Stimulated activated CD4-positive, alpha-beta T cell treated with anti-CD3 and anti-CD28 coated beads, TNF-alpha, amount 100 ng/mL, for 4 hours (primary cell): ENCODE measurements at places on chromosomes 2 and 18.

DNA sequence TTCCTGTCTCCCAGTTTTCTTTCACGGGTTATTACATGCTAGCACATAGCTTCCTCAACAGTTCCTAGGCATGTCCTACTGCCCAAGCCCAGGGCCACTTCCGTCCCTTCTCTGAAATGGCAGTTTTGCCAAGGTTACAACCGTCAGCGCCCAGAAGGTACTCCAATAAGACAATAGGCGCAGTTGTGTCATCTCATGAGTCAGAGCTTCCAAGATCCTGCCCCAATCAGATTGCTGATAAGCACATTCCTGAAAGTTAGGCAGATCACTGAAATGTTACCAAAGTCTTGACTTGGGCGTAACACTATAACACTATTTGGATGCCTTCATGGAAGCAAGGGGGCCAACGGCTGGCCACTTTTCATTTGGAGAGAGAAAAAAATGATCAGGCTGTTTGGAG, 34.2 kb downstream of the GKN2 start:
- DNase-seq: no peak

GRCh38 chr2:134190062-134190806, 63.6 kb upstream of the MGAT5 start:
- no peak for DNase-seq

- DNase-seq: no peak
Measured at GRCh38 chr2:136098441-136098840, 19.5 kb downstream of the CXCR4 start.

DNA sequence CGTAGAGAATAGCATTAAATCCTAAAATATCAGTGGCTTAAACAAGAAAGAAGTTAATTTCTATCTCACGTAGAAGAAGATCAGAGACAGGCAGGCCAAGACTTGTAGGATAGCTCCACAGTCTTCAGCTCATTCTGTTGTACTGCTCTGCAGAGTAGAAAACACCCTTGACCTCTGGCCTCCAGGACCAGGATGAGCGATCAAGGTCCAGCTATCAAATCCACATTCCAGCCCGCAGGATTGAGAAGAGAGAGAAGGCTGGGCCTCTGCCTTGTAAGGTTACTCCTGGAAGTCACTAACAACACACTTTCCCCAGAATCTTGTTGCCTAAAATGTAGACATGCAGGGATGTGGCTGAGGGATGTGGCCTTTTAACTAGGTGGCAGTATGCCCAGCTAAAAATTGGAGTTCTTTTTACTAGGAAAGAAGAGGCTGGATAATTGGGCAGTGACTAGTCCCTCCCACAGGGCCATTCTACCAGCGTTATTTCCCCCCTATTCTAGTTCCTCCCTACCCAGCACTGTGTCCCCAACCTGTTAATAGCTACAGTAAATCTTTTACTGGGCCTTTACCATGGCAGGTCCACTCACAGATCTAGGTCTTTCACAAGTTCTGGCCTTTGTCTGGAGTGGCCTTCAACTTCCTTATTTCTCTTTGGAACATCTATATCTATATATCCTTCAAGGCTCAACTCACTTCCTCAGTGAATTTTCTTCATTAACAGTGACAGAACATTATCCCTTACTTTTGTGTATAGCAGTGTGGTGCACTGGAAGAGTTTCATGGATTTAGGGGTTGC, 165.0 kb downstream of the DIS3L2 start:
- no peak for DNase-seq

GRCh38 chr2:151186011-151186410, 75.7 kb downstream of the RBM43 start:
- DNase-seq: no peak

DNA sequence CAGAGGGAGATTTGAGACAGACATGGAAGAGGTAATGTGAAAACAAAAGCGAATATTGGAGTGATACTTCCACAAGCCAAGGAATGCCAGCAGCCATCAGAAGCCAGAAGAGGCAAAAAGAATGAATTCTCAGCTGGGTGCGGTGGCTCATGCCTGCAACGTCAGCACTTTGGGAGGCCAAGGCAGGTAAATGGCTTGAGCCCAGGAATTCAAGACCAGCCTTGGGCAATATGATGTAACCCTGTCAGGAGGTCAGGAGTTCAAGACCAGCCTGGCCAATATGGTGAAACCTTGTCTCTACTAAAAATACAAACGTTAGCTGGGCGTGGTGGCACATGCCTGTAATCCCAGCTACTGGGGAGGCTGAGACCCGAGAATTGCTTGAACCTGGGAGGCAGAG, 54.8 kb downstream of the FAM161A start:
- no peak for DNase-seq

DNA sequence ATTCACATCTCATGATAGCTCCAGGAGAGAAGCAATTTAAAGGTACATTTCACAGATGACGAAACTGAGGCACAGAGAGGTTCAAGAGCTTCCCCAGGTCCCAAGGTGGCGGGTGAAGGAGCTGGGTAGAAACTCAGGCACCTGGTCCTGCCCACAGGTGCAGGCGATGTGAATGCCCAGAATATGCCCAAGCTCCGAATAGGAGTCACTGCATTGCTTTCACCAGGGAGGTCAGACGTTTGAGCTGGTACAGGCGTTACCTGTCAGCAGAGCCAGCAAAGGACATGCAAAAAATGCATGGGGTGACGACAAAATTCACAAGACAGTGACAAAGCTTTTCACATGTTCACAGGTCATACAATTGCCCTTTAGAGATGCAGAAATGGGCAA, 247.9 kb downstream of the HDAC4 start:
- DNase-seq: no peak
